Stimulated activated CD4-positive, alpha-beta T cell treated with anti-CD3 and anti-CD28 coated beads, Interleukin-2, amount 100 ng/mL, for 24 hours (primary cell): ENCODE measurements at places on chromosomes 1 and 21.
A peak's percentile ranks its signal among the peaks of the same experiment; 100 is the strongest.

- DNase-seq, result no peak
These were observed 115.4 kb downstream of the RIPK4 start for GRCh38 chr21:41651406-41651805.

GRCh38 chr1:173392895-173393658, 84.1 kb upstream of the PRDX6 start:
- no peak for DNase-seq

DNA sequence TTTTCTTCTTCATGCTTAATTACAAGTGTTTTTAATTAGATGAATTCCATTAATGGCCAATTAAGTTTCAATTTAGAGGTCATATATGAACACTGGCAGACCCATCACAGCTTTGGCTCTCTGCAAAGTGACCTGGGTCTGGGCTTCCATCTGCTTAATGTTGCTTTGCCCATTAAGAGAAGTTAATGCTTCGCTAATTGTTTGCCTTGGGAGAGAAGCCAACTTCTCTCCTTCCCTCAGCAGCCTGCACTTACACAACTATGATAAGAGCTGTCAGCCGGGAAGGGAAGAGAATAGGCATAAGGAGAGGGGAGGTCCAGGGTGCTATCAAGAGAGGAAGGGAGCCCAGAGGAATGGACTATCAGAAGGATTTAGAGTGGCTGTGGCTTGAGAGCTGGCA, 29.0 kb upstream of the CCDC190 start:
- DNase-seq, result no peak

GRCh38 chr1:21318714-21319159, 28.5 kb upstream of the ECE1 start:
- no peak for DNase-seq

- peak; percentile 66 for DNase-seq
These were observed at the start of gene VAV3 for GRCh38 chr1:107965110-107965991. Gene VAV3 (minus strand): TSS chr1:107965180. CDS start chr1:107964869, 311 bp downstream.

- DNase-seq, result no peak
These were observed 37.5 kb upstream of the ECE1 start for GRCh38 chr1:21327566-21328323.

DNA sequence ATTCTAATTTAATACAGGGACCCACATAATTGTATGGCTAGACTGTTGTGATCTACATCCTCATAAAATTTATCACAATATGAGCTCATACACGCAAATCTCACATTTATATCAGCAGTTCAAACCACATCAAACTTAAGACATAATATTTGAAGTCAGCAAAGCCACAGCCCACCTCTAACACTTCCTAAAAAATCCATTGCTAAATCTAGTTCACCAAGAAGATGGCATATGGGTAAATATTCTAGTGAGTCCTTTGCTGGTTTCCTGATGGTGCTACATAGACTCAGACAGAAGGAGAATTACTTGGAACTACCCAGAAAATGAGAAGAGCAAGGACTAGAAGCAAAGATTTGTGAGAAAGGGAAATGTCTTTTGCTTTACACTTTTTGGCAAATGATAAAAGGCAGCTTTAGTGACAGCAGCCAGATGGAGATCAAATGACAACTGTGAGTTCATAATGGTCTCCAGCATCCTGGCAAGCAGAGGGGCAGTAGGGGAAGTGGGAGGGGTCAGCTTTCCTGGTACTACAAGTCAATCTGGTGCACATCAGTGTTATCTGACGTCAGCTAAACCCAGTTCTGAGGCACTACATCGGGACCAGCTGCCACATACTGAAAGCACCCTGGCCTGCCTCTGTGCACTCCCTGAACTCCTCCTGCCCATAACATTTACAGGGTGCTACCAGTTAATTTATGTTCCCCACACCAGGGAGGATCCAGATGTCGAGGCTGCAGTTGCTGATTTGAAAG, 10.6 kb upstream of the GADD45A start:
- peak; percentile 14 for DNase-seq

DNA sequence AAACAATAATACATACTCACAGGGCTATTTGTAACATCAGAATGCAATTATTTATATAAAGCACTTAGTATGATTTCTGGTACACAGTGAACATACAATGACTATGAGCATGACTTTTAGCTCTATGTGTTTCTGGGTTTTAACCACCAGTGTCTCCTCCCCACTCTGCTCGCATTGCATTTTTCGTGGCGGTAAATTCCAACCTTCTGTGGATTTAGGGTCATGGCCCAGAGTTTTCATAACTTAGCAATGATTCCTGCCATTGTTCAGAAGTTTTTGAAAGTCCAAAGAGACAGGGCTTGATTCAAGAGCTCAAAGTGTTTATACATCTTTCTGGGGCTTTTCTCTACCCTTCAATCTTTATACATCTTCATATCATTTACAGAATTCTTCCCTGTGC, 191.3 kb downstream of the BACH1 start:
- no peak for DNase-seq
